NCI-H1436 treated with DMSO at 0.1 percent for 48 hours (cell line): ENCODE measurements at places on chromosomes 5 and 9.

DNA sequence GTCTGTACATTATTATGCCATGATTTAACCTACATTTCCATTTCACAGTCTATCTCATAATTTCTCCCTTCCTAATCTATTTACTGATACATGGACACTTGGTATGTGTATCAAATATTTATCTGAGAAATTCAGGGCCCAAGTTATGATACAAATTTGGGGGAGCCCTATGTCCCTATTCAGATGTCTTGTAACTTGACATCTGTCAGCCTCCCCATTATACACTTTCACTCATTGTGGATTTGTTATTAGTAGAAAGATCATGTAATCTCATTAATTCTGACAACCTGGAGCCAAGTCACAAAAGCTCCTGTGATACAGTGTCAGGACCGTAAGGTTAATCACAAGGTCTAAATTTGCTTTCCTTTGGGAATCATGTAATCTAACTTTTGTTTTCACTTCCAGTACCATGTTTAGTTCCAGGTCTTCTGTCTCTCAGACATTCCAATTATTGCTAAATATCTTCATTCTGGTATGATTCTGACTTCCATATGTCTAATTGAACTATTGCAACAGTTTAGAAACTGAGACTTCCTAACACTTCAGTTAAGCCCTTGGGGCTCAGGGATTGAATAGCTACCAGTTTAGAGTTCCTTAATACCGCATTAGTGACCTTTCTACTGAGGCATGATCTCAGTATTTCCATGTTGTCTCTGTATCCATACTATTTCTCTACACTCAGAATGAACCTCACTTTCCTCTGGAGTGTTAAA is 182.9 kb upstream of the NUDT12 start:
- DNase-seq = no peak

- no peak for DNase-seq
These were observed 98.1 kb upstream of the NMUR2 start for GRCh38 chr5:152503206-152503605.

DNA sequence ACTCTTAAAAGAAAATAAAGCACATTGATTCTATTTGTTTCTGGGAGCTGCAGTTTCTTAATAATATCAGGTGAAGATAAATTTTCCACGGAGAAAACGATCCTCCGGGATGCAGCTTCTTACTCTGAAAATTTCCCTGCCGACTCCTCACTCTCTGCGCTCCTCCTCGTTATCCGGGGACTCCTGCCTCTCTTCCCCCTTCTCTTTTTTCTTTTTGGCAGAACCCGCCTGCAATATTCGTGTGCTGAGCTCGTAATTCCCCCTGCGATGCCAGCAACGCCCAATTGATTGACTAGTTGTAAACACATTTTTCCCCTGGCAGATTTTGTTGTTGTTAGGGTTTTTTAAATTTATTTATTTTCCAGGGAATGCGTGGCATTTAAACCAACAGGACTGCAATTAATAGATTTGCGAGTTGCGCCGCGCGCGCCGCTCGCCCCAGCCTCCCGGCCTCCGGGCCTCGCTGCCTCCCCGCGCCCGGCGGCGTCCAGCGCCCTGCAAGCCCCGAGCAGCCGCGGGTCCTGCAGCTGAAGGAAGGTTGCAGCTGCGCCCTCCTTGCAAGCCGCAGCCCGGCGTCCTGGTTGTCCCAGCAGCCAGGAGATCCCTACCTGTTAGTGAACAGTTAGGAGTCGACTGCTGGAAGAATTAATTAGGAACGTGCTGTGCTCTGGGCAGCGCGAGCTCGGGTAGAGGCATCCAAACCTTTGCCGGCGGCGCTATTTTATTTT is 2.2 kb downstream of the NTNG2 start:
- no peak for DNase-seq

GRCh38 chr5:6328173-6328572 is 50.2 kb downstream of the MED10 start:
- no peak for DNase-seq

DNA sequence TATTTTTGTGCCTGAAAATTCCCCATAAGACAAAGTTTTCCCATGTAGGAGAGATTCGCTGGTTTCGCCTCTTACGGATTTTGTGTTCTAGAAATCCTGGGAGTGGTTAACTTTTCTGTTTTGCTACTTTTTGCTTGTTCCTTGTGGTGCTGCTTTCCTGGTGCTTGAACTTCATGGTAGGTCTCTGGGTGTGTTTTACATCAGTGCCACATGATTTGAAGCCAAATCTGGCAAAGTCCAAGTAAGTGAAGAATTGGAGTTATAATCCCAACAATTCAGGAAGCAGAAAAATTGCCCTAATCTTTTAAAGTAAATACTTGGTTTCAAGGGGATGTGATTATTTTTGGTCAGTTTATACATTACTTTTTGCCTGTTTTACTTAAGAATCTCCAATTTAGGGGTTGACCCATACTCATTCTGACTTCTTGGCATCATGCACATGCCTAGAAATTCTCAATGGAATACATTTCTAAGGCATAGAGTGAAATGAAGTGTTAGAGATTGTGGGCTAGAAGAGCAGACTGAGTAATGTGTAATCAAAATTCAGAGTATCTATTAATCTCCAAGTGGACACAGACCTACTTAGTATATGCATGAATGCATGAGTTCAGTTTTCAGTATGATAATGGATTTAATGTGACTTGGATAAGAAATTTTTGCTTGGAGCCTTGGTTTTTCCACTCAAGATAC is 189.7 kb downstream of the CSNK1G3 start:
- DNase-seq = no peak

GRCh38 chr5:107514305-107514704 is 156.4 kb downstream of the EFNA5 start:
- DNase-seq = no peak

GRCh38 chr5:38414348-38414747 is 142.1 kb downstream of the LIFR start:
- DNase-seq = no peak

- no peak for DNase-seq
These were observed 825 bp upstream of the RIOK2 start for GRCh38 chr5:97183930-97184213.

GRCh38 chr5:24281818-24282217 is 363.0 kb downstream of the CDH10 start:
- no peak for DNase-seq

- no peak for DNase-seq
These were observed 234.0 kb downstream of the IRX2 start for GRCh38 chr5:2517451-2517850.

- DNase-seq = no peak
These were observed 278.8 kb downstream of the GAS1 start for GRCh38 chr9:86668488-86668887.

GRCh38 chr5:21810737-21811316 is 1042.3 kb downstream of the CDH12 start:
- DNase-seq = no peak

- no peak for DNase-seq
These were observed 775 bp upstream of the LHX2 start for GRCh38 chr9:124010665-124011321.

DNA sequence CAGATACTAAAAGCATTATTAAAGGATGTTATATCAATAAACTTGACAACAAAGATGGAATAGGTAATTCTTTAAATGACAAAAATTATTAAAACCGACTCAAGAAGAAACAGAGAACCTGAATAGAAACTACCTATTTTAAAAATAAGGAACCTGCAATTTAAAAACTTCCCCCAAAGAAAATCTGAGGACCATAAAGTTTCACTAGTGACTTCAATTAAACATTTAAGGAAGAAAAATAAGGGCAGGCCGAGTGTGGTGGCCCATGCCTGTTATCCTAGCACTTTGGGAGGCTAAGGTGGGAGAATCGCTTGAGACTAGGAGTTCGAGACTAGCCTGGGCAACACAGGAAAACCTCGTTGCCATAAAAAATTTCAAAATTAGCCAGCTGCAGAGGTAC is 99.6 kb downstream of the FANCC start:
- no peak for DNase-seq
